ENCODE measurements at places on chromosomes 2 and 18.

DNA sequence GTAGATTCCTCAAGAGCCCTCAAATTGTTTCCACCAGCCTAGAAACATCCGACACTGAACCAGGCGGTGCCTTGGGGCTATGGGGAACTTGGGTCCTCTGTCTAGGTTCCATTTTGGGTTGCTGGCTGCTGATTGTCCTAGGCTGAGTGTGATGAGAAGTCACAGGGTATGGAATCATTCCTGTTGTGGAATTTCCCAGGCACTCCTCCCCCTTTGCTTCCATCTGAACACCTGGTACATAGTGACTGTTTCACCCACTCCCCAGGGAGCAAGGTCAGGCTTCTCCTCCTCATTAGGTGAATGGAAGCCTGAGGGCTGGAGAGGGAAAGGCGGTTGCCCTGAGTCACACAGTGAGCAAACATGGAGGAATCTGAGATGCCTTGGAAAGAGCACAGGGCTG is 4.5 kb downstream of the KIF3C start:
- no peak for DNase-seq

DNA sequence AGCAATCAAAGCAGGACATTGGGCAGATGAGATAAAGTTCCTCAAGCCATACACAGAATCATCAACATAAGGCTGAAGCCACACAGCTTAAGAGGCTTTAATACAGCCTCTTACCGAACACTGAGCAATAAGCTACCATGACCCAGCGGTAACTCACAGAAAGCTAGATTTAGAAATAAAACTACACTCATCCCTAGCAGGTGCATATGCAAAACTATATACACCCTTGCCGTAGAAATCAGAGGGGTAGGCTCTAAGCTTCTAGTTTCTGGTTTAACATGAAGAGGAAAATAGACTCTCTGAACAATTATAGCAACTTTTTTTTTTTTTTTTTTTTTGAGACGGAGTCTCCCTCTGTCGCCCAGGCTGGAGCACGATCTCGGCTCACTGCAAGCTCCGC is 428.8 kb upstream of the FIGN start:
- DNase-seq: no peak

- no peak for DNase-seq
Measured at GRCh38 chr2:119940856-119941255, 72.0 kb upstream of the EPB41L5 start.

DNA sequence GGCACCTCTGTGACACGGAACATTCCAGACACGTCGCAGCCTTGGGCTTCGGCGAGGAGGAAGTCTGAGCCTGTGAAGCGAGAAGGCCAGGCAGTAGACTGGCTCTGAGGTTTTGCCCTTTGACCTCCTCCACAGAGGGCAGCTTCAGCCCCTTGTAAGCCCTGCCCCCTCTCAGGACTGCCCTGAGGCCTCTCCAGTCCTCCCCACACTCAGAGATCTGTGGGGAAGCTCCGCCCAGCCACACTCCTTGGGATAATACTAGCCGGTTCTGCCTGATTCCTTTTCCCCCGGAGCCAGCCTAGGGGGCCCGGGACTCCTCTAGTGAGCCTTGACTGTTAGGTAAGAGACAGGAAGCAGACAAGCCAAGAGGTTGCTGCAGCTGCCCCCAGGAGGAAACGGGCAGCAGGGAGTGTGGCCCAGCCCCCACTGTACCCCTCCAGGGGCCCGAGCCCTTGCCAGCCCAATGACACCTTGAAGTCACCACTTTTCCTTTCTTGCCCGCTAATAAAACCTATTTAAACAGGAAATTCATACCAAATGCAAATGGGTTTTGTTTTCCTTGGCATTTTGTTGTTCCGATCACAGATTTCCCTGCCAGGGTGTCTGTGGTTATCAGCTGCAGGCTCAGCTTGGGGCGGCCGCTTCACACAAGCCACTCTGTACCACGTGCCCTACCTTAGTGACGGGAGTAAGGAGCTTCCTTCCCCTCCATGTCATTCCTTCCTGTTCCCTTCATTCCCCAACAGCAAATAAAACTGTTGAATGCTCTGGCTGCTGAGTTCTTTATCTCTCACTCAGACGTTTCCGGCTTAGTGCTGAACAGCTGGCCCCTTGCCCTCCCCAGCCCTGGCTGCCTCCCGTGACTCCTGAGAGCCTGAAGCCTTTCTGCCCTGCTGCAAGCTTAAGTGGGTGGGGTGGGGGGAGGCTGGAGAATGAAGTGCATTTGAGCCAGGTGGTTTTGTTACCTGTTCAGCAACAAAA is 124.7 kb downstream of the CABLES1 start:
- no peak for DNase-seq

GRCh38 chr2:157572725-157573124 is 55.9 kb downstream of the ACVR1C start:
- no peak for DNase-seq

DNA sequence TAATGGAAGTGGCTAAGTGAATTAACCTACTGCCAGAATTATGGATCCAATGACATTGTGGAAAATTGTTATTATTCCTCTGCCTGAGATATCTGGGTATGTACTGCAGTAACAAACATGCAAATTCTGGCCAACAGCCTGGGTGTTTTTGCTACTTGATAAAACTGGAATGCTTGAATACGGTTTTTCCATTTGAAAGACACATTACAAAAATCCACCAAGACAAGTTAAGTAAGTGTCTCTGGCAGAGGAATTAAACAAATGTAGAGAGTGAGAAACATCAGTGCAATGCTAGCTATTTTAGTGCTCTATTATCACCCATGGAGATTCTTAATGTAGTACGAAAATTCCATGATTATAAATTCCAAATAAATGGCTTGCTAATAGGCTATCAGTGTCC is 312.4 kb upstream of the MEIS1 start:
- no peak for DNase-seq

DNA sequence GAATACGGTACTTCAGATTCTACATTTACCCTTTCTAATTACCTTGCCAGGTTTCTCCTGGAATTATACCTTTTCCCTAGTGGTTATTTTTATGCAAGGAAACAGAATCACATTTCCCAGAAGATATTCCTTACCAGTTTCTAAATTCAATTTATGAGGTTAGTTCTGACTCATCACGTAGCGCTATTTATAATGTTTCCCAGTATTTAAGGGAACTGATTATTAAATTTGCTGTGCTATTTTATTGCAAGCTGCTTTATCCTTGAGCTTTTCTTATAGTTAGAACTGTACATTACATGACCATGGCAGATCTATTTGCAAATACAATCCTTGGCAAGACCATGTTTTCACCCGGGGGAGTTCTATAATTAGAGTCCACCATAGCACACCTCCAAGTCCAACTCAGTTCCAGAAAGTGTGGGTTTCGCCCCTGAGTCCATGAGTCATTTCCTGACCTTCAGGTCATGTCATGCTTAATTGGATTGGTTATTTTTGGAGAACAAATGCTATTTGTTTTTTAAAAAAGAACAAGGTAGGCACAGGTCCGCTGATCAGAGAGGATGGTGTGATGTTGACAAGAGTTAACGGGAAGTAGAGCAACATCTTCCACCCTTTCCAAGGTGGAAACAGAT is 126.6 kb downstream of the ZNF532 start:
- DNase-seq: no peak

- no peak for DNase-seq
Measured at GRCh38 chr18:58417752-58418151, 211.1 kb downstream of the ALPK2 start.
